ENCODE measurements at places on chromosomes 2 and 18.

- DNase-seq = no peak
These were observed 694.7 kb downstream of the CBLN2 start for GRCh38 chr18:71849407-71849806.

DNA sequence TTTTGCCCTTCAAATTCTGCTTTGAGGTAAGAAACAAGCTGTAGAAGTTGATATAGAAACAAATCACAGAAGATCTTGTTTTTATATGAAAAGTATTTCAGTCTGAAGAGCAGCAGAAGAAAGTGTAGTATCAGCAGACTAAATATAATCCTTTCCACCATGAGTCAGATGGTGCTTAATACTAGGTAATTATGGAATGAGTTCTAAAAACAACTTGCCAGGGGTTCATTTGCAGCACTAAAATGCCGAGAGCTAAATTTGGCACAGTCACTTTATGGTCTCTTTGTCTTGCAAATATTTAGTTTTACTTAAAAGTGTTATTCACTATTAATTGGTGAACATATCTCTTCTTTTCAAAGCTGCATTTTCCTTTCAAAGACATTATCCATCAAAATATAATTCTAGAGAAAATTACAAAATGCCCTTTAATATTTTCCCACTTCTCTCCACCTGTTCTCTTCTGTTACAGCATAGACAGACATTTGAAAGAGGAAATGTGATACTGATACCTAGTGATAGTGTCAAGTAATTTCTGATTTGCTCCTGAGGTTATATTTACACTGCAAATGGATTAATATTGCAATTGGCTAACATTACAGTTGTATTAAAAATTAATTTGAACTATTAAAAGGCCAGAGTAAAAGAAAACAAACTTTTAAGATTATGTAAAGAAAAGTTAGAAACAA, 5.3 kb downstream of the MYL1 start:
- DNase-seq = no peak

DNA sequence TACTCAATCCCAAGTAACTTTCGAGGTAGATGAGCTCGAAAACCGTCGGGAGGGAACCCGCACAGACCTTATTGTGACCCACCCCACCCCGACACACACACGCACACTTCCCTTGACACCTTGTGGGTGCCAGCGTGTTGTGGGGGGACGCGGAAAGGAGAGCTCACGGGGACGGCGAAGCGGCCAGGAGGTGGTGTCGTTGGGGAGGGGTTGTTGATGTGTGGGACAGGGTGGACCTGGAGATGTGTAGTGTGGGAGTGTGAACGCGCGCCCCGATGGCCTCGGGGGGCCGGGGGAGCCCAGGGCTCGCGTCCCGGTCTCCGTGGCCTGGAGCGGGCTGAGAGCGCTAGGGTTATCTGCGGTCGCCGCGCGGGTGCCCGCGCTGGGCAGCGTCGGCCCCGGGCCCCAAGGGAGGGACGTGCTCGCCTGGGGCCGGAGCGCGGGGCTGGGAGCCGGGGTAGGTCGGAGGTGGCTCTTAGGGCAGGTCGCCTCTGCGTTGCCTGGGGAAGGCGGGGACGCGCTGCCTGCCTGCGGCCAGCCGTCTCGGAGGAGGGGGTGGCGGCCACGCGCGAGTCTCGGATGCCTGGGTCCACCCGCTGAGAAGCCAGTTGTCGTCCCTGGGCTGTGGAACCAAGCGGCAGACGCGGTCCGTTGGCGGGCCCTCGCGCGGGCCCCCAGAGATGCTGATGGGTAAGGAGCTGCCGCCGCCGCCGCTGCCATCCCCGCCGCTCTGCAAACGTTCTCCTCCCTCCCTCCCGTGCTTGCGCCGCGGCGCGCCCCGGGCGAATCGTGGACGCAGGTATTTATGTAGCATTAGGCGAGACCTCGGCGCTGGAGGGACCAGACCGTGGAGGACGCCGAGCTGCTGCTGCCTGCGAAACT, 1.6 kb downstream of the KLHL29 start:
- no peak for DNase-seq

DNA sequence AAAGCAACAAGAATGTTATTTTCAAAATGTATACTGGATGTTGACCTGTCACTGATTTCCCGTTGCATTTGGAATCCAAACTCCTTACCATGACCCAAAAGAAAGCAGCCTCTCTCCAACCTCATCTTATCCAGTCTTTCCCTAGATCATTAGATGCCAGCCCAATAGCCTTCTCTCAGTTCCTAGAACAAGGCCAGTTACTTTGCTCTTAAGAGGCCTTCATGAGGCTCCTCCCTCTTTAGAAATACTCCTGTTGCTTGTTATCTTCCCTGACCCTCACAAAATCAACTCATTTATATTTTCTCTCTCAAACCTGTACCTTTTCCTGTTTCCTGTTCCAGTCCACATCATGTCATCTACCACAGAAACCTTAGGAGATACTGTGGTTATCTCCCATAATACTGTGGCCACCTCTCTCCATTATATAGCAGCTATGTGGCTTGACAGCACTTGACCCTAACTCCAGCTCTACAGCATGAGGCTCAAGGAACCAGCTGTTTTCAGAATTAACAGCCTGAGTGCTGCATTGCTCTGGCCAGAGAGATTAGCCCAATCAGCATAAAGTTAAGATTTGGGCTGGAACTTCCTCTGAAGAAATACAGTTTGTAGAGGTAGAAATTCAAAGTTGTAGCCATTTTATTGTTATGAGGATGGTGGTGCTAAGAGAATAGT, 22.8 kb downstream of the SRBD1 start:
- no peak for DNase-seq

GRCh38 chr2:45964223-45964841, 312.9 kb downstream of the PRKCE start:
- no peak for DNase-seq

- DNase-seq = no peak
These were observed 117.8 kb upstream of the DCC start for GRCh38 chr18:52222211-52222610.

GRCh38 chr2:241291153-241291552, 24.3 kb downstream of the HDLBP start:
- no peak for DNase-seq

GRCh38 chr18:57060814-57061213, 86.1 kb upstream of the BOD1L2 start:
- no peak for DNase-seq

DNA sequence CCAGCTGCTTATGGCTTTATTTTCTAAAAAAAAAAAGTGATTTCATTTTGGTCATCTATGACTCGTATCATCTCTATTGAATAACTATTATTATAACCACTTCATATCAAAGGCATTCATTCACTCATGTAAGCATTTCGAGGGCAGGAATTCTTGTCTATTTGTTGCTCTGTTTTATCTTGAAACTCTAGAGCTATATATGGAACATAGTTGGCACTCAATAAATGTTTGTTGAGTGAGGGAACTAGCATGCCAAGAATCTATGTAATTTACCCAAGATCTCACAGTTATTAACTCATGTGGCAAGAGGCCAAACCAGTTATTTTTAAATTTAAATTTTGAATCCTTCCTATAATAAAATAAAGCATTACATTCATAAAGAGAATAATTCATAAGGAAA, 470.1 kb downstream of the TMX3 start:
- DNase-seq = no peak

DNA sequence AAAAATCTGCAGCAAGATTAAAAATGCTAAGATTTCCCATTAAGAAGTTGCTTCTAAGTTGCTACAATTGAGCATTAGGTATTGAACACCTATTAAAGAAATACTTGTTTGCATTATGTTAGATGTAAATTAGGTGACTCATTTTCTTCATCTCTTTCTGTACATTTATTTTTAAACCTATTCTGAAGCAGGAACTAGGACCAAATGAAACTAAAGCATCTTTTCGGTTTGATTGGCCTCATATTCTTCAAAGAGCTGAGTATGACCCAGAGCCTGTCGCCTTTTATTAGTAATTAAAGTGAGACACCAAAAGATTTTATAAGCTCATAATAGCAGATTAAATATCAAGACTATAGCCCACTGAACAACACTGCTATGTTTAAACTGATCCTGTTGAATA, 83.4 kb upstream of the ZEB2 start:
- DNase-seq = no peak

DNA sequence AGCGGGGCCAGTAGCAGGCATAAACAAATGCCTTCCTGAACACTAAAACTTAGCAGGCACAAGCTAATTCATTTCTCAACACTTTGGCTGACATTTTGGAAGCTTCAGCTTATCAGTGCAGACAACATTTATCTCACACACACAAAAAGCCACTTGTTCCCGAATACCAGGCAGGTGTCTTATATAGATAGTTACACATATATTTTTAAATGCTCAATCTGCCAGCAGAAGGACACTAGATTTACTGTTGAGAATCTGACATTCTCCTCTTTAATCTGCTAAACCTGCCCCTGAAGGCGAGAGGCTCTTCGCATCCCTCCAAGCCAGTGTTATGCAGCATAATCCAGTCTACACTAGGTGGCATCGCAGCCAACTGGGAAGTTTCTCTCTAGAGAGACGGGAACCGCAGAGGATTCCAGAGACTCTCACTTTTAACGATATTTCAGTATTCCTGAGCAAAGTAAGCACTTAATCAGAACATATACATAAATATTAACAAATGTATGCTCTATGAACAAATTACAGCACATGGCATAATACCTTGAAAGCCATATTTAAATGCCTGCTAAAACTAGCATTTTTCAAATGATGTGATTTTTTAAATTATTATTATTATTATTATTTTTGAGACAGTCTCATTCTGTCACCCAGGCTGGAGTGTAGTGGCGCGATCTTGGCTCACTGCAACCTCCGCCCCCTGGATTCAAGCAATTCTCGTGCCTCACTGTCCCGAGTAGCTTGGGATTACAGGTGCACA, 90.2 kb upstream of the SCG2 start:
- DNase-seq = no peak

DNA sequence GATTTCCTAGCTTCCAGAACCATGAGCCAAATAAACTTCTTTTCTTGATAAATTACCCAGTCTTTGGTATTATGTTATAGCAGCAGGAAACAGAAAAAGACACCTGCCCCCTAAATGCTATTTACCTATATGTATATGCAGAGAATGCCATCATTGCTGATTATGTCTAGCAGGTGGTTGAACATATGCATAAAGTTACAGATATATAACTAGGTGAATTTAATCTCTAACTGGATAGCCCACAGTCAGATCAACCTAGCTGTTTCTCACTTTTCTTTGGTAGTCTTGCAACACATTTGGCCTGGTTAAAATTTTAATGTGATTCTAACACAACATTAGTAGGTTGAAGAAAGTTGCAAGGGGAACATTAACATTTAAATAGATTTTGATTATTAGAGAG, 7.1 kb upstream of the CERS6 start:
- DNase-seq = no peak

DNA sequence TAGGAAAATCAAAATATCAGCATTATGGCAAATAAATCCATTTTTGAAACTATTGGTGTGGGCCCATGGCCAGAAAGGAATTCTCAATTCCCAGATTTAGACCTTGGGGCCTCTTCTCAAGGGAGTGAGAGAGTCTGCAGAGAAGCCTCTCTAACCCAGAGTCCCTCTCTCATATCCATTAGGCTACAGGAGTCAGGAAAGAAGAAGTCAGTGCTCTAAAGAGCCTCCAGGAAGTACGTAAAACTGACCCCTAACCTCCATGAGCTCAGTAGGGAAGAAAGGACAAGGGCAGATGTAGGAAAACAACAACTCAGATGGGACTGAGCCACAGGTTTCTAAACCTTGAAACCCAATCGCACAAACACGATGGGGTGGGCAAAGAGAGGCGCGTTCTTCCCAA, 479.9 kb upstream of the TNP1 start:
- DNase-seq = no peak

GRCh38 chr2:69449906-69450305, 12.7 kb upstream of the NFU1 start:
- no peak for DNase-seq

- DNase-seq = no peak
These were observed 538.0 kb downstream of the TMX3 start for GRCh38 chr18:68176901-68177300.

Data from activated T-cell treated with anti-CD3 and anti-CD28 coated beads for 1 hour (primary cell).